ENCODE measurements at places on chromosomes 1 and 21.
A peak's percentile ranks its signal among the peaks of the same experiment; 100 is the strongest.

DNA sequence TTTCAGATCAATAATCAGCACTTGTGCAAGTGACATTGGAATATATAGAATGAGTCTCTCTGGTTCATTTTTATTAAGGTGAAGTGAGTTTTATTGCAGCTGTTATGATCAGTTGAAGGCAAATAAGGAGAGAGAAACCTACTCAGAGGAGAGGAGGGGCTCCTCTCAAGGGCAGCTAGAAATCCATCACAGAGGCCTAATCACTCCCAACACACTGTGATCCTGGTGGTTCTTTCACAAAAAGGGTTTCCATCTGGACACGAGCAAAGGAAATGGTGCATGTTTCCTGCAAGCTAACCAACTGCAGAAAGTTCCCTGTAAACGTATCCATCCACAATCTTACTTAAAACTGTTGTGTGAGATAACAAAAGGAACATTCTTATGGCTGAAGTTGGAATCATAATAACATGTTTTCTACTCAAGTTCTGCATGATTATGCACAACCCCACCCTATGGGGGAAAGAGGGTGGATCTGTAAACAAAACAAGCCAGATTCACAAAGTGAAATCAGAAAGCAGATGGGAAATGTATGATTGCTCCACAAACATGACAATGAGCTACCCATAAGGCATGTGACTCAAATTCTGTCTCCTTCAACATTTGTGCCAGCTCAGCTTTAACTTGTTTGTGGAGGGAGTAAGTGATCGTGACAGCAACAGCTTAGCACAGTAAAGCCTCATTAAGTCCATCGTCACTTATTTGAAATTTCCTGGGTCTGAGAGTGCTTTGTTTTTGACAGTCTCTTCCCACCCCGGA lies 141.2 kb upstream of the ST6GALNAC5 start:
- H3K27ac ChIP-seq = no peak overlapping the region
- H3K4me1 ChIP-seq = no peaks in the 10 kb centered on the region
- no peaks in the 10 kb centered on the region for H3K27me3 ChIP-seq

GRCh38 chr1:17161137-17161740 lies 42.0 kb upstream of the PADI2 start:
- no peak overlapping the region for H3K4me3 ChIP-seq
- H3K27me3 ChIP-seq = no peaks in the 10 kb centered on the region
- H3K27ac ChIP-seq = no peak overlapping the region
- H3K4me1 ChIP-seq = no peaks in the 10 kb centered on the region
- DNase-seq = no peak
- H3K36me3 ChIP-seq = no peaks in the 10 kb centered on the region

GRCh38 chr1:151513626-151514121 lies 2.5 kb downstream of the CGN start:
- no peaks in the 10 kb centered on the region for H3K27me3 ChIP-seq
- no peak for DNase-seq
- H3K27ac ChIP-seq = peak overlapping the region; percentile 11
- peaks cover 41% of the 10 kb centered on the region for H3K4me1 ChIP-seq
- no peaks in the 10 kb centered on the region for H3K36me3 ChIP-seq
- H3K4me3 ChIP-seq = peak overlapping the region; percentile 83

DNA sequence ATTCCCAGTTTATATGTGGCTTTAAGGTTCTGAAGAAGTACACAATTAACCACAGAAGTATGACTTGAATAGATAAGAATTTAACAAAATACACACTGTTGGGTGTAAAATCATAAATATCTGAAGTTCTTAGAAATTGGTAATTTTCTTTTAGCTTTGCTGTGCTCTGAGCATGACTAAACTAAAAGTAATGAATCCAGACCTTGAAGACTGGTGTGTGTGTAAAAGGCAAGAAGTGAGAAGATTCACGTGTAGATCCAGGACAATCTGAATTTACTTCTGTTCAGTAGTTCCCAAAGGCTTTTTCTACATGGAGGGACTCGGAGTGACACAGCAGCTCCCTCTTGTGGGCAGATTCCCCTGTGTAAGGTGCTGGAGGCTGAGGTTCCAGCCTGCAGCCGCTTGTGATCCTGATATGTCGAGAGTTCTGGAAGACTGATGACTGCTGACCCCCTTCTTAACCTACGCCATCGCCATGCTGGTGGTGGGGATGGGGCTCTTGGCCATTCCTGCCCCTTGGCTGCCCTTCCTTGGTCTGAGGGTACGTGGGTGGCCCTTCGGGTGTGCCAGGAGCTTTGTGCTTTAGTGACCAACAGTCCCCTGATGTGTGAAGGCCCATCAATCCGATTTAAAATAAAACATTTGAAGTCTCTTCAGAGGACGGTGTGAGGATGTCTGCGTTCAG lies 62.7 kb downstream of the ADARB1 start:
- peak; percentile 92 for DNase-seq
- no peaks in the 10 kb centered on the region for H3K4me1 ChIP-seq
- H3K36me3 ChIP-seq = no peaks in the 10 kb centered on the region
- H3K27ac ChIP-seq = no peak overlapping the region
- no peaks in the 10 kb centered on the region for H3K27me3 ChIP-seq

DNA sequence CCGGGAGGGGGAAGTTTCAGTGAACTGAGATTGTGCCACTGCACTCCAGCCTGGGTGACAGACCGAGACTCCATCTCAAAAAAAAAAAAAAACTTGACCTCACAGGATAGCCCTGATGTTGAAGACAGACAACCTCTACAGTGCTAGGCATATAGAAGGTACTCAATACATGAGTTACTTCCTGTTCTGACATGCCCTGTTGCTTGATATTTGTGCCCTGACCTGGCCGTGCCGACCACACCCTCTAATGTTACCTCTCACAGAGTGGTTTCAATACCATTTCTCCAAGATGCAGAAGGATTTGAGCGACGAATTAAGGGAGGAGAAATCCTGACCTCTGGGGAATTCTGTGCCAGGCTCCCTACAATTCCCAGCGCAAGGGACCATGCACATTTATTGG lies 5.2 kb downstream of the PTAFR start:
- no peaks in the 10 kb centered on the region for H3K27me3 ChIP-seq
- no peaks in the 10 kb centered on the region for H3K4me1 ChIP-seq
- no peak for DNase-seq
- H3K4me3 ChIP-seq = no peak overlapping the region
- H3K27ac ChIP-seq = no peak overlapping the region

DNA sequence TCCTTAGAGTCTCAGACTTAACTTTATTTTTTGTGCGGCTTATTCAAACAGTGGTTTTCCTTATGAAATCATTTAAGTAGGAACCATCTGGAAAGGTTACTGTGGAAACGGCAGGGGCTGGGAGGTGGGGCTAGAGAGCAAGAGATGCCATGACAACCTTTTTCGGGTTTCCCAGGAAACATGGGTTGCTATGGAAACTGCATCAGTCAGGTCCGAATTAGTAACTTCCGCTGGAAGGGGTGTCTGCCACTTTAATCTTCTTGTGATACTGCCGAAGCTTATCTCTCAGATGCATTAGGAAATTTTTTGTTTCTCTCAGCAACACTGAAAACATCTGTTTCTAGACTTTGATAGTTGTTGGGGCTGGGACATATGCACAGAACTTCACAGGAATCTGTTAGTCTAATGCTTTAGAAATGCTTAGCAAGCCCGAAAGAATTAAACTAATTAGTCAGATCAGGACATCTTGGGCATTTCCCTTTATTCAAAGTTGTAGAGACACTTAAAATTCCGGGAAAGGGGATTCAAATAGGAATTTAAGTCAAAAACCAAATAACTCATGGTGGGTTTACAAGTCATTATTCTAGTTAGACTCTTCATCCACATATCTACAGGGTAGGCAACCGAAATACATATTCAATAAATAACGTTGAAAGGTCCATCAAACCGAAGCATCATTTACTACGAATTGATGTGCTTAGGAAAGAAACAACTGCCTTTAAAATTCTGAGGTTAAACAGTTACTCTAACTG lies 2.6 kb downstream of the KCNA3 start:
- no peaks in the 10 kb centered on the region for H3K36me3 ChIP-seq
- peaks cover 100% of the 10 kb centered on the region for H3K27me3 ChIP-seq
- H3K4me3 ChIP-seq = no peak overlapping the region
- no peak overlapping the region for H3K27ac ChIP-seq

DNA sequence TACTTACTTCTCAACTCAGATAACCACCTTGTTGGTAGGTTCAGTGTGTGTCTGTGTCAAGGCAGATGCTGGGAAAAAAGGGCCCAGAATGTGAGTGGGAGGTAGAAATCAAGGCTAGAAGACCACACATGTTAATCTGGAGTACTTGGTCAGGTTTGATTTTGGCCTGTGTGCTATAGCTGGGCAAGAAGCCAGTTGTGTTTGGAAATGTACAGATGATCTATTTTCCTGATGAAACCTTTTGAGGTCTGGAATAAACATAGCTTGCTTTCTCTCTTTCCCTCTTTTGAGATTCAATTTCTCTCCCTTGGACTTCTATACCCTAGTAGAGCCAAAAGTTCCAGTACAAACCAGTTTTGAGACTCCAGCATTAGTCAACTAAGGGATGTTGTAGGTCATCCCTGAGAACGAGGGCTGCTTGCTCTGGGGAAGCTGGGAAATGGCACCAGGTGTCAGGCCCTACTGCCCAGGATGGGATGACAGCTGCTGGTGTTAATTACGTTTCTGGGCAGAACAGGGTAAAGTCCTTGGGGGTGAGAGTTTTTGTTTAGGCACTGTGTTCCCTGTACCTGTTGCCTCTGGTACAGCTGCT lies 15.8 kb downstream of the MAPKAPK2 start:
- no peaks in the 10 kb centered on the region for H3K27me3 ChIP-seq
- H3K4me1 ChIP-seq = peaks cover 37% of the 10 kb centered on the region
- DNase-seq = no peak
- no peak overlapping the region for H3K4me3 ChIP-seq

DNA sequence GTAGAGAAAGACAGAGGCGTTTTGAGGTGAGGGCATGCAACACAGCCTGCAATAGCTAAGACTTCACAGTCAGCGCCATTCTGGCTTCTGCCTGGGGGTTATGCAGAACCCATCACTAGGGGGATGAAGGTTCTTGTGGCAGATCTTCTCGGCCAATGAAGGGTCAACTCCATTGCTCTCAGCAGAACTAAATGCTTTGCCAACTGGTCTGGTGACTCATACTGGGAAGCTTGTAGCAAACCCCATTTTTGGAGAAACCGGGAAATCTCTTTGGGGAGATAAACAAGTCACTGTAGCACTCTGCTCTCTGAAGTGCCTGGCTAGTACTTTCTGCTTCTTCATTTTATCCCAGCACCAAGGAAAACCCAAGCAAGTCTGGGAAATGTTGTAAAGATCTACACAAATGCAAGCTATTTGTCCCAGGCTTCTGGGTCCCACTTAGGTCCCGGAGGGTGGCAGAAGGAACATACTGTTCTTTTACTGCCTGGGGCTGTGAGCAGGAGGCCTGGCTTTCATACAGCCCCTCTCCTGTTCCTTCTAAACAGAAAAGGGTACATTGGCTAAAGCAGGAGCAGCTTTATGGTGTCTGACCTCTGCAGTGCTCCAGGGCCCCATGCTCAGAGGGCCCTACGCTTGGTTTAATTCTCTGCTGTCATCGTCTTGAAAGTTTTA lies 28.8 kb downstream of the SHISA4 start:
- H3K27me3 ChIP-seq = no peaks in the 10 kb centered on the region
- DNase-seq = no peak
- no peaks in the 10 kb centered on the region for H3K36me3 ChIP-seq
- H3K4me1 ChIP-seq = no peaks in the 10 kb centered on the region
- no peak overlapping the region for H3K27ac ChIP-seq

GRCh38 chr1:222918801-222919477 lies 104.1 kb downstream of the DISP1 start:
- H3K36me3 ChIP-seq = no peaks in the 10 kb centered on the region
- H3K4me3 ChIP-seq = no peak overlapping the region
- DNase-seq = no peak
- no peaks in the 10 kb centered on the region for H3K27me3 ChIP-seq
- no peak overlapping the region for H3K27ac ChIP-seq
- peaks cover 6% of the 10 kb centered on the region for H3K4me1 ChIP-seq

DNA sequence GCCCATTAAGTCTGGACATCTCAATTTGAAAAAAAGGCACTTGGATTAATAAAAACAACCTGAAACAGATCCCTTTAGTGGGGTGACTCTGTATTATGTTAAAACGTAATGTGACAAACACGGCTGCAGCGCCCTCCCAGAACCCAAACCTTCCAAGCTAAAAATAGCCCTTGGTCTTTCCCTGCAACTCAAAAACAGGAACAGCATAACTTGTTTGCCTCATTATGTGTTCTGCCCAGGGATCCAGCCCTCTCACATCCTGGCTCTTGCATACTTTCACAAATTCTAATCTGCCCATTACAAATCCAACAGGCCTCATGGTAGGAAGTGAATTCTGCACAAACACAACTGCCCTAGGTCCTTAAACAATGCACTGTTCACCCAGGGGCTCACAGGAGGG lies 94.7 kb upstream of the GADD45A start:
- H3K36me3 ChIP-seq = no peaks in the 10 kb centered on the region
- DNase-seq = no peak
- no peaks in the 10 kb centered on the region for H3K27me3 ChIP-seq
- H3K4me1 ChIP-seq = peaks cover 13% of the 10 kb centered on the region
- H3K27ac ChIP-seq = no peak overlapping the region

- peak overlapping the region; percentile 35 for H3K4me3 ChIP-seq
- peaks cover 60% of the 10 kb centered on the region for H3K4me1 ChIP-seq
- peak; percentile 94 for DNase-seq
- no peaks in the 10 kb centered on the region for H3K27me3 ChIP-seq
- H3K27ac ChIP-seq = peak overlapping the region; percentile 90
Measured at GRCh38 chr1:167489571-167490340, 28.6 kb downstream of the CD247 start.

GRCh38 chr21:33403128-33403785 lies at the start of gene IFNGR2:
Gene IFNGR2 (plus strand): TSS chr21:33403413. CDS start chr21:33403544, 131 bp downstream.
- H3K27me3 ChIP-seq = no peaks in the 10 kb centered on the region
- H3K36me3 ChIP-seq = no peaks in the 10 kb centered on the region

DNA sequence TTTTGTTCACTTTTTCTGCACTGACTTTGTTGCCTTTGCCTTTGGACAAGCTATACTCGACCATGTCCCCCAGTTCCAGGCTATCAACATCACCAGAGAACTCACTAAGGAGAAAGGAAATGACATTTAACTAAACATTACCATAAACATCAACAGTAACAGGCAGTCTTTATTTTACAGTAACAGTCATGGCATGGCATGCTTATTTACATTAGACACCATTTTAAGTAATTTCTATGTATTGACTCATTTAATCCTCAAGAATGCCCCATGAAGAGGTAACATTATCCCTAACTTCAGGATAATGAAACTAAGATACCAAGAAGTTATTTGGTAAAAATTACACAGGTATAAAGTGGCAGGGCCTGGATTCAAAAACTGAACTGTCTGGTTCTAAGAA lies 8.7 kb upstream of the NRAS start:
- DNase-seq = no peak
- no peak overlapping the region for H3K4me3 ChIP-seq
- no peaks in the 10 kb centered on the region for H3K4me1 ChIP-seq
- H3K27ac ChIP-seq = no peak overlapping the region

DNA sequence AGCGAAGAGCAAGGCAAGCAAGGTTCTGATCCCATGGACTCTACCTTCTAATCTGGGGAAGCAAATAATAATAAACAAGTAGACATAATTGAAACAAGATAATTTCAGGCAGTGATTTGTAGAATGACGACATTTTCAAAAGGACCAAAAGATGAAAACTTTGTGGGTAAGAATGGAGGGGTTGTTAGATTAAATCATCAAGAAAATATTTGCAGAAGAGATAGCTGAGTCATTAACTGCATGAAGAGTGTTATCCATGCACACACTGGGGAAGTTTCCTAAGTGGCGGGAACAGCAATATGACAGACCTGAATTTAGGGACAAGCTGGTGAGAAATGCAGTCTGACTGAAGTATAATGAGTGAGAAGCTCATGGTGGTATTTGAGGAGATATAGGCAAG lies 583.1 kb upstream of the RGS18 start:
- no peak for DNase-seq
- H3K27ac ChIP-seq = no peak overlapping the region
- no peaks in the 10 kb centered on the region for H3K4me1 ChIP-seq
- no peaks in the 10 kb centered on the region for H3K36me3 ChIP-seq
- no peaks in the 10 kb centered on the region for H3K27me3 ChIP-seq
- no peak overlapping the region for H3K4me3 ChIP-seq
